Left cardiac atrium (tissue), 4 donors: ENCODE measurements at places on chromosomes 16 and 17. TPM values are rescaled to one million over a fixed set of nuclear protein-coding genes. Genes with fewer than 3 reads are reported as not detected.
A peak's percentile ranks its signal among the peaks of the same experiment; 100 is the strongest.

The KRTAP3-2 gene
- total RNA-seq = not detected

- DNase-seq = no peak
Observed at GRCh38 chr17:76147211-76148014, 6.4 kb upstream of the FOXJ1 start.

GRCh38 chr17:82477934-82478333 is 19.4 kb downstream of the NARF start:
- no peak for DNase-seq

DNA sequence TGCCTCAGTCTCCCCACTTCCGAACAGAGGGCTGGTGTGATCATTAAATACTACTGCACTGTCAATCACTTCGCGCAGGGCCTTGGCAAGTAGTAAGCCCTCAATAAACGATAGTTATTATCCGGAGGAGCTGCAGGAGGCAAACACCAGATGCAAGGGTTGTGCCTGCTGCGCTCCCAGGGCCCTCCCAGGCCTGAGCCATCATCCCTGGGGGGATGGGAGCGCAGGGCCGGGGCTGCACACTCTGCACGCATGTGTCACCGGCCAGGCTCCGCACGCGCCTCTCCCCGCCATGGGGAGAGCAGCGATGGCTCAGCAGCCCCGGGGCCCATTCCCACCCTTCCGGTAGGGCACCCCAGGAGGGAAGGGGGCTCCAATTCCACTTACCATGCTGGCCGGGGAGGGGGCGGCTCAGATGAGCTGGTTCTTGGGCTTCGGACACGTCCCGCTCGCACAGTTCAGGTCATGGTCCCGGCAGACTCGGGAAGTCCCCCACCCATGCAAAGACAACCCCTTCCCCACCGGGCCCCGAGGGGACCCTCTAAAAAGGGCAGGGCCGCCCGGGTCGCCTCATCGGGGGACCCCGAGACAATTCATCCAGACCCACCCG is 681 bp downstream of the XPO6 start:
- DNase-seq = peak; percentile 82

GRCh38 chr17:79648181-79648831 is 37.5 kb upstream of the RBFOX3 start:
- DNase-seq = no peak

DNA sequence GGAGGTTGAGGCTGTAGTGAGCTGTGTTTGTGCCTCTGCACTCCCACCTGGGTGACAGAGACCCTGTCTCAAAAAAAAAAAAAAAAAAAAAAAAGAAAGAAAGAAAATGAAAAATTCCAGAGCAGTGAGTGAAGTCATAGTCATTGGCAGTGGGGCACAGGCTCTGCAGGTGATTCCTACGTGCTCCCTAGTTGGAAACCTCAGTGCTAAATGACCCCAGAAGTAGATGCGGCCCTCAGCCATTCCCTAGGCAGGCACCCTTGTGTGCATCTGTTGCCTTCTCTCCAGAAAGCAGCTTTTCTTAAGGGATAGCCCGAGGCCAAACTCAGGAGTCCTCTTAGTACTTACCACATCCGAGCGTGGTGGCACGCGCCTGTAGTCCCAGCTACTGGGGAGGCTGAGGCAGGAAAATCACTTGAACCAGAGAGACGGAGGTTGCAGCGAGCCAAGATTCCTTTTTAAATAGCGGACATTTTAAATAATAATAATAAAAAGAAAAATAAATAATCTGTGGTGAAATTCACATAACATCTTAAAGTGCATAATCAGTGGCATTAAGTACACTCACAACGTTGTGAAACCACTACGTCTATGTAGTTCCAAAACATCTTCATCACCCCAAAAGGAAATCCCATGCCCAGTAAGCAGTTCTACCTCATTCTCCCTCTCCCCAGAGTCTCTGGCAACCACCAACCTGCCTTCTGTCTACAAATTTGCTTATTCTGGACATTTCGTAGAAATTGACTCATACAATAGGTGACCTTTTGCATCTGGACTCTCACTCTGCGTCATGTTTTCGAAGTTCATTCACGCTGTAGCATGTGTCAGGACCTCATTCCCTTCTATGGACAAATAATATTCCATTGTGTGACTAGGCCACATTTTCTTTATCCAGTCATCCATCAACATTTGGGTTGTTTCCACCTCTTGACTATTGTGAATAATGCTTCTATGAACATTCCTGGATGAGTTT is 12.5 kb upstream of the SPHK1 start:
- DNase-seq = no peak

The CACNA1G gene
- 5.7 TPM for total RNA-seq

The SOST gene
- not detected for total RNA-seq

GRCh38 chr17:28280826-28281225 is 38.2 kb upstream of the TMEM97 start:
- no peak for DNase-seq
